ENCODE measurements at places on chromosomes 4 and X.

DNA sequence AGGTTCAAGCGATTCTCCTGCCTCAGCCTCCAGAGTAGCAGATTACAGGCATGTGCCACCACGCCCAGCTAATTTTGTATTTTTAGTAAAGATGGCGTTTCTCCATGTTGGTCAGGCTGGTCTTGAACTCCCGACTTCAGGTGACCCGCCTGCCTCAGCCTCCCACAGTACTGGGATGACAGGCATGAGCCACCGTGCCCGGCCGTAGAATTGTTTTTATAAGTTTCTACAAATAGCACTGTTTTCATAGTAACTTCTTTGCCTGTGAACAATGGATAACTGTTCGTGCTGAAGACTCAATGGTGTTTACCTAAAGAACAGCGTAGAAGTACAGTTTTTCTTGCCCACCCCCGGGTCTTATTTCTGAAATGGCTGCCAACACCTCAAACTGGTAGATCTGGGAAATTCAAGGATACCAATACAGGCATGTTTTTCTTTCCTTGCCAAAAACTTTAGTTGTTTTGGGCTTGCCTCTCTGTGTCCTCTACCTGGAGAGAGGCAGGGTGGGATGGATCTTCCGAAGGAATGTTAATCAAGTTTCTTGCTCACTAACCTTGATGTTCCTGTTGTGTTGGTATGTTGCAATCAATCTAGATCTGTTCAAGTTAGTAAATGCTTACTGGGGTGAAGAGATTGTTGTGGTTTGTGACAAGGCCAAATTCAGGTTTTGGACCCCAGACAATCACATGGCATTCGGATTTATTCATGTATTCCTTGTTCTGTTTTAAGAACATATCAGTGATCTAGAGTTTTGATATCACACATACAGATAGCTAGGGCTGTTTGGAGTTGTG is 2.8 kb upstream of the RUFY3 start:
- no peak for DNase-seq

DNA sequence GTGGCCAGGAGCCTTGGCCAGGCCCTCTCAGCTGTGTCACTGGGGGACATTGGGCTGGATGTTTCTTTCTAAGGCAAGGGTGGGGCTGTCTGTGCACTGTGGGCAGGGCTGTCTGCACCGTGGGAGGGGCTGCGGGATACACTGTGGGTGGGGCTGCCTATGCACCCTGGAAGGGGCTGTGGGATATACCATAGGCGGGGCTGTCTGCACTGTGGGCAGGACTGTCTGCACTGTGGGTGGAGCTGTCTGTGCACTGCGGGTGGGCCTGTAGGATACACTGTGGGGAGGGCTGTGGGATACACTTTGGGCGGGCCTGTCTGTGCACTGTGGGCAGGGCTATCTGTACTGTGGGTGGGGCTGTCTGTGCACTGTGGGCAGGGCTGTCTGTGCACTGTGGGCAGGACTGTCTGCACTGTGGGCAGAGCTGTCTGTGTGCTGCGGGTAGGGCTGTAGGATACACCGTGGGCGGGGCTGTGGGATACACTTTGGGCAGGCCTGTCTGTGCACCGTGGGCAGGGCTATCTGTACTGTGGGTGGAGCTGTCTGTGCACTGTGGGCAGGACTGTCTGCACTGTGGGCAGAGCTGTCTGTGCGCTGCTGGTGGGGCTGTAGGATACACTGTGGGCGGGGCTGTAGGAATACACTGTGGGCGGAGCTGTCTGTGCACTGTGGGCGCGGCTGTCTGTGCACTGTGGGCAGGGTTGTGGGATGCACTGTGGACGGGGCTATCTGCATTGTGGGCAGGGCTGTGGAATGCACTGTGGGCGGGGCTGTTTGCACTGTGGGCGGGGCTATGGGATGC is 31.1 kb downstream of the ACOX3 start:
- peak; percentile 58 for DNase-seq

GRCh38 chr4:93633721-93634120 is 194.8 kb upstream of the ATOH1 start:
- DNase-seq = no peak

- DNase-seq = no peak
Observed at GRCh38 chr4:139728840-139729239, 63.2 kb downstream of the MGST2 start.
